Activated T-cell treated with anti-CD3 and anti-CD28 coated beads for 48 hours (primary cell): ENCODE measurements at places on chromosomes 5 and 9.

DNA sequence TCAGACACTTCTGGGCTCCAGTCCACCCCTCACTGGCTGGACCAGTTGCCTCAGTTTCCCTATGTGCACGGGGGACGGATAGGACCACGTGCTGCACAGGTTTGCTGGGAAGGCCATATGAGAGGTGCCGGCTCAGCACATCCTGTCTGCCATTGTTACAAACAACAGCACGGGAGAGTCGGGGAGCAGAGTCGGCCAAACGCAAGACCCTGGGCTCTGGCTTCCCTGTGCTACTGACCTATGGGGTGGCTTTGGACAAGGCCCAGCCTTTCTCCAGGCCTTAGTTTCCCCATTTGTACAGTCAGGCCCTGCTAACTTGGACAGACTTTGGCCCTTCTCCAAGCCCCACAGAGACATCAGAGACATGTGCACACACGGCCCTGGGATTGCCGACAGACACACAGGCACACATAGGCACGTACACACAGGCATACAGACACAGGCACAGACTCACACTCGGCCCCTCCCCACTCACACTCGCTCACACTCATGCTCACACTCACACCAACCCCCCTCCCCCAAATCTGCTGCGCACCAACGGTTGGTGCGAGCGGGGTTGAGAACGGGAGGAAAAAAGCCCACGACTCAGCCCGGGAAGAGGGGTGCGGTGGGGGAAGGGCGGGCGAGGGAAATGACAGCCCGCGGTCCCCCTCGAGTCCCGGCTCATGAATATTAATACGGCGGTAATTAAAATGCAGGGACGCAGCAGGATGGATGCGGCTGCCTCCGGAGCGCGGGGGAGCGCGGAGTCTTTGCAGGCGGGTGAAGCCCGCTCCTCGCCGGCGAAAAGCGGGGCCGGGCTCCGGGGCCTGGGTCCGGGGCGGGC is 133.0 kb downstream of the C9orf50 start:
- no peak for DNase-seq

- no peak for DNase-seq
Measured at GRCh38 chr9:93118863-93119702, 15.0 kb downstream of the NINJ1 start.

DNA sequence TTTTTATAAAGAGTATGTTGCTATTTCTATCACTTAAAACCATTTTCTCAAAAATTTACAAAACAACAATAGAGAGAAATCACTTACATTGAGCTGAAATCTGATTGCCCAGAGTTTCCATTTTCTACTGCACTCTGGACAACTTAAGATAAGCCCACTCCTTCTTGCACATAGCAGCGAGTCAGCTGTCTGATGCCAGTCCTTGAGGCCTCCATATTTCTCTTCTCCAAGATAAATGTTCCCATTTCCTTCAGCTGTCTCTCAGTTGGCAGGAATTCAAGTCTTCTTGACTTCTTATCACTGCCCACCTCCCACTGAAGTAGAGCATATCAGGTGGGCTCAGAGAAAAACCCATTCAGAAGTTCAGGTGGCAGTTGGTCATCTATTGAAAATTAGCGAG is 78.5 kb upstream of the PIP5K1B start:
- no peak for DNase-seq

DNA sequence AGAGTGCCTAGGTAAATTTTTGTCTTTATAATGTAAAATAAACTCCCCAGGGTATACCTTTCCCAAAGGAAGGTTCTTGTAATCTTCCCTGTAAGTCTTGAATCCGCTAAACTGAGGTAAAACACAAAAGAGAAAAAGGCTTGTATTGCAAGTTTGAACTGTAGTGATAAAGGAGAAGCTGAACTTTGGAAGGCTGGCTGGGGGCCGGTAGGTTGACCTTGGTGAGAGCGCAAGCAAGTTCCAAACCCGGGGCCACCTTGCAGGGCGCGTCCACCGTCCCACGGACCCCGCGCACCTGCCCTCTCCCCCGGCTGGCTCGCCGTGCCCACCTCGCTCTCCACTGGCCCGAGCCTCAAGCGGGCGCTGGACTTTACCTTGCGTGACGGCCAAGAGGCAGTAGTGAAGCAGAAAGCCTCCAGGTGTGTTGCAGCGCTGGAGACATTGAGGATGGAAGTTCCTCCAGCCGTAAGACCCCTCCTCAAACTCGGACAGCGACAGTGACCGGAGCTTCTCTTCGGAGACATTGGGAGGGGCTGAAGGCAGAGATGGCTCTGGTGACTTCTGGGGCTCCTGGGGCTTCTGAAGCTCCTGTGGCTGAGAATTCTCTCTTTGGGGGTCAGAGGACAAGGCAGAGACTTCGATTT is 428 bp downstream of the SLCO4C1 start:
- DNase-seq = no peak

DNA sequence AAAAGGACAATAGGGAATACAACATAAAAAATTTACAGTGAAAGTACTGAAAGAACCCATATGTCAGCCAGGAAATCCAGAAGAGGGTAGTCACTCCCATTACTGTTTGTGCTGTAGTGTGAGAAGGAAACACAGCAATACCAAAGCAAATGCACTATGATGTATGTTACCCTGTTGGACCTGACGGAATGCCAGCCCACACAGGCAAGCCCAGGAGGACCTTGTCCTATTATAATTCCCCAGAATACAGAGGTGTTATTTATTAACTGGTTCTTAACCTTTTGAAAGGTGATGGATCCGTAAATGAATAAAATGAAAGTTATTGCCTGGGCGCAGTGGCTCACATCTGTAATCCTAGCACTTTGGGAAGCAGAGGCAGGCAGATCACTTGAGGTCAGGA is 79.0 kb downstream of the GDA start:
- no peak for DNase-seq

GRCh38 chr5:126339215-126339805 is 83.9 kb upstream of the GRAMD2B start:
- no peak for DNase-seq

- no peak for DNase-seq
Measured at GRCh38 chr5:32270946-32271345, 41.8 kb downstream of the MTMR12 start.

GRCh38 chr5:73022471-73023169 is 66.8 kb downstream of the FCHO2 start:
- DNase-seq = no peak
